Activated naive CD8-positive, alpha-beta T cell treated with anti-CD3 and anti-CD28 coated beads, Interleukin-2, amount 50 U/mL, for 24 hours (primary cell): ENCODE measurements at places on chromosomes 7 and 10.
A peak's percentile ranks its signal among the peaks of the same experiment; 100 is the strongest.

DNA sequence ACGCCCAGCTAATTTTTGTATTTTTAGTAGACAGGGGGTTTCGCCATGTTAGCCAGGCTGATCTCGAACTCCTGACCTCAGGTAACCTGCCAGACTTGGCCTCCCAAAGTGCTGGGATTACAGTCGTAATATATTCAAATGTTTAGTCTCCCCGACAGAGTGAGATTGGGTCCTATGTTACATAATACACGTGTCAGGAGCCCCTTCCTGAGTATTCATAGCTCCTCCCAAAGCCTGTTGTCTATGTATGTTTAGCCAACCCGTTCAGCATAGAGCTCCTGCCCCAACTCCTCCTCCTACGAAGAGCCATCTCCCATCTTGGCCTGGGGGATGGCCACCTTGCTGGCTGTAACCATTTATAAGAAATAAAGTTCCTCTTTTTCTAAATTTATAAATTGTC is 2.7 kb upstream of the PPP2R2D start:
- DNase-seq = no peak

DNA sequence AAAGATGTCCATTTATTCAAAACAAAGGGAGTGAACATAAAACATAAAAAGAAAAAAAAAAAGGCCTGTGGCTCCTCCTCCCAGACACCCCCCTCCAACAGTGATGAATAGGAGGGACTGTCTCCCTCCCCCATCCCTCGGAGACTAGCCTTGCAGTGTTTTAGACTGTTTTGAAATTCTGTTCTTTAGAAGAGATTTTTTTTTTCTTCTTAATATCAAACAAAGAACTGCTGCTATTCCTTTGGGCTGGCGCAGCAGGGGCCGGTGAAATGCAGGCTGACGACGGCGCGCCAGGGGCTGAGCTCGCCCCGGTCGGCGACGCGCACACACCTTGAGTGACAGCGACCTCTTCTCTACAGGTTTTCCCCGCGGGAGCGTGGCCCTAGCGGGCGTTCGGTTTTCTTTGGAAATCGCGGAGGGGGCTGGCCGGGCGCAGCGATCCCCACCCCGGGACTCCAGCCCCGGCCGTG is at the start of gene LANCL2:
Gene LANCL2 (plus strand): TSS at position 133 of the 470 bp plus-strand sequence. CDS start 689 bp downstream, outside the sequence.
- DNase-seq = peak; percentile 56

DNA sequence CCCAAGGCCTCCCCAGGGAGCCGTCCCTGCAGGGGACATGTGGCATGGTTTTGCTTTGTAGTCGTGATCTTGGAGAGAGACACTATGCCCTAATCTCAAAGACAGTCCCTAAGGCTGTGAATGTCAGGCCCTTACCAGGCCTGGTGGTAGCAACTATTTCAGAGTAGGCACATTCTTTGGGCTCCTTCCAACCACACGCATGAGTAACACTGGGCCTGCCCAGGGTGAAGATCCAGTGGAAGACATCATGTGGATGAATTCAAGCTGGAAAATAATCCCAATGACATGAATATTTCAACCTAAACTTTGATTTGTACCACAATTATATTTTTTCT is 39.5 kb upstream of the INSIG1 start:
- no peak for DNase-seq

DNA sequence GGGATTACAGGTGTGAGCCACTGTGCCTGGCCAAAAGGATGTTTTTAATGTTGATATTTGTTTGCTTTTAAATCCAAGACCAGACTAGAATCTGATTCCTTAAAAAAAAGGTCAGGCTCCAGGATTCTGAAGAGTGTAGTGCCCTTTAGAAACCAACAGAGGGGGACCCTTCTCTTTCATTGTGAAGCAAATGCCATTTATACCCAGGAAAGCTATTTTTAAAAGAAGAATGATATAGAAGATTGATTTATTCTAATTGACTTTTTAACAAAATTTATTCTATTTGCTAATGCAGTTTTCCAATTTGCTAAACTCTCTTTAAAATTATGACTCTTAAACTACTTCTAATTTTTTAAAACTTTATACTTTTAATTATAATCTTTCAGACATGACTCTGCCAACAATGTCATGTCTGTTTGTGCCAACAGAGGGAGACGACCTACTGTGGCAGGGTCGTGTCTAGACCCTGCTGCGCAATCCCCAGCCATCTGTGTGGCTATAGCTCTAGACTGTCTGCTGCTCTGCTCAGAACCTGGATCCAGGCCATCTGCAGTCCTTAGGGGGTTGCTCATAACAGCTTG is 201.0 kb upstream of the IMMP2L start:
- DNase-seq = no peak

DNA sequence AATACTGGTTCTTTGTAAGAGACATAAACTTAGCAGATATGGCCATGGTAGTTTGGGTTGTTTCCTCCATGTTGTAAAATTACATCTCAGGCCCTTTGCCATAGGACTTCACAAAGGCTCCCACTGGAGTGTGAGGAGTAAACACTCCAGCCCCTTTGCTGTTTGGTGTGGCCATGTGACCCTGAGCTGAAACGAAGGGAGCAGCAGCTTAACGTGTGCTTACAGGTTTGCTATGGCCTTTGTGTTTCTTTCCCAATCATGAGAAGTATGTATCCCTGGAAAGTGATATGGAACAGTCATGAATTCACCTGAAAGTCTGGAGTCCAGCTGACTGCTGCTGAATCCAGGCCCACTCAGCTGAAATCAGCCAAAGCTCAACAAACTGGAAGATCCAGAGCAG is 23.8 kb upstream of the SFTPA1 start:
- no peak for DNase-seq

GRCh38 chr10:118926903-118927302 is 102.6 kb upstream of the NANOS1 start:
- no peak for DNase-seq

DNA sequence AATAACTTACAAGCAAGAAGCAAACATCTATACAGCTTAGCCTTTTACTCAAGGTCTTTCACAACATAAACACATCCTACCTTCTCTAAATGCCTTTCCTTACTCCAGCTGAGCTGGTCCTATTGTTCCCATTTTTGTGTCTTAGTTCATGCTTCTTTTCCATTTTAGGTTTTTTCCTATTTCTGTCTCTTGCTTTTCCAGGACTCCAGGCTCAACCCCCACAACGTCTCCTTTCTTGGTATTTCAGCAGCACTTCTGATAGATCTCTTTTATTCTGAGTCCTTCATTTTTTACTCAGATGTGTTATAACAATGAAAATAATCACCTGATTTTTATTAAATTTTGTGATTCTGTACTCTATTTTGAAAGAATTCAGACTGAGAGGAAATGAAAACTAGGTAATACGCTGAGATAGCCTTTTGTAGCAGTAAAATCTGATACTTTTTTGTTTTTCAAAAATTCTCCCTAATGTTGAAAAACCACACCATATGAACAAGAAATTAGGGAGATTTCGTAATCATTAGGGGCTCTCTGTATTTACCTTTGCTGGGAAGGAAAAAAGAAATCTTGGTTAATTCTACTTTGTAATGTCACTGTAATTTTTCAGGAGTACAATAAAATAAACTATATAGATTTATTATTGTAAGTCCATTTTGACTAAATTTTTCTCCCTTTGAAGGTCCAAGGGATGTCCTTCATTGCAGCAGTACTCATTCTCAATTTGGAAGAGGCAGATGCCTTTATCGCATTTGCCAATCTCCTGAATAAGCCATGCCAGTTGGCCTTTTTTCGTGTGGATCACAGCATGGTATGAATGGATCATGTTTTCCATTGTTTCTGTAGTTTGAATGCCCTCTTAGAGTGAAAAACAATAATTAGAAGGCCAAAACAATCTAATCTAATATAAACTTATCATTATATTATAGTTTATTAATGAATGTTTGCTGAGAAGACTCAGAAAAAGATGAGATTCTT is 24.0 kb upstream of the HELLS start:
- DNase-seq = no peak

- no peak for DNase-seq
Observed at GRCh38 chr10:23110722-23111516, 15.5 kb downstream of the MSRB2 start.

GRCh38 chr10:79315602-79315920 is 31.7 kb upstream of the PPIF start:
- DNase-seq = no peak

DNA sequence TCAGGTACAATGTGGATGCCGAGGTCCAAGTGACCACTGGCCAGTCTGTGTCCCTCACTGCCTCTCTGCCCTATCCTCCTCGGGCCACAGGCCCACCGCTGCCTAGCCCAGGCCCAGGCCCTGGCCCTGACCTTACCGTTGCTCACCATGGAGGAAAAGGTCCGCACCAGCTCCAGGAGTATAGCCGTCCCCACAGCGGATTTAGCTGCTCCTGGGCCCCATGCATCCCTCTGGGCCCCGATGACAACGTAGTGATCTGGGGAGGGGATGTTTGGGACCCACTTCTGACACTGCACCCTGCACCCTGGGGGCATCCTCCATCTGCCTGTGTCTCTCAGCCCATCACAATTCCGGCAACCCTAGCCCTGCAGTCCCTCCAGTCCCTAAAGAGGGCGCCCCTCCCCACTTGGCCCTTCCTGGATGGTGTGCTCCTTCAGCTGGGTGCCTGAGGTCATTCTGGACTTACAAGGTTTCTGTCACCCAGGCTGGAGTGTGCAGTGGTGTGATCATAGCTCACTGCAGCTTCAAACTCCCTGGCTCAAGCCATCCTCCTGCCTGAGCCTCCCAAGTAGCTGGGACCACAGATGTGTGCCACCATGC is 12.1 kb downstream of the TFR2 start:
- peak; percentile 45 for DNase-seq

GRCh38 chr10:44995914-44996669 is 4.6 kb upstream of the ZNF22 start:
- no peak for DNase-seq

DNA sequence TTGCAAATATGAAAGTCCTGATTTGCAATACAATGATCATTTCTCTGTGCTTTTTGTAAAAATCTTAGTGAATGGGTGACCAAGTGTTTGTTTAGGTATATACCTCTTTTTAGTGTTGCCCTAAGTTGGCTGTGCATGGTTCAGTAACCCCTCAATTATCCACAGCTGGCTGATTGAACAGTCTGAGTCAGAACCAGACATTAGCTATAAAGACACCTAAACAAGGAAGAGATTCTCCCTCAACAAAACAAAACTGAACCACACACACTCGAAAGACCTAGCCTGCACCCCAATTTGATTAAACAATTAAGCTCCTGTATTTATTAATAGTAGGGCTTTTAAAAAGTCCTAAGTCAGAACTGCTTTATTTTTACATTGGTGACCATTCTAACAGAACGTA is 2.8 kb downstream of the RSBN1L start:
- DNase-seq = no peak

DNA sequence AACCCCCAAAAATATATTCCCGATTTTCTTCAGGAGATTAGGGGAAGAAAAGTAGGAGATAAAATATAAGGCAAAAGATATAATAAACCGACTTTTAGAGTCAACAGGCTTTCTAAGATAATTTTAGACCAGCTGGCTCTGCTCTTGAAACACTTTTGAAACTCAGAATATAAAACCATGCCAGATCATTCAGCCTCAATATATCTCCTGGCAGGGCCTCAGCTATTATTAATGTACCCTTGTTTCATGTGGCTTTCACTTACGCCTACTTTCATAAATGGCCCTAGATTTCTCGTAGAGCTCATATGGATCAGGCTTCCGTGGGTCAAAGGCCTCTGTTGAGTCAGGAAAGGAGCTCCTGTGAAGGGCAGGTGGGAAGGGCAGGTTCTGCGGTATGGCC is 396.0 kb downstream of the PHTF2 start:
- no peak for DNase-seq

DNA sequence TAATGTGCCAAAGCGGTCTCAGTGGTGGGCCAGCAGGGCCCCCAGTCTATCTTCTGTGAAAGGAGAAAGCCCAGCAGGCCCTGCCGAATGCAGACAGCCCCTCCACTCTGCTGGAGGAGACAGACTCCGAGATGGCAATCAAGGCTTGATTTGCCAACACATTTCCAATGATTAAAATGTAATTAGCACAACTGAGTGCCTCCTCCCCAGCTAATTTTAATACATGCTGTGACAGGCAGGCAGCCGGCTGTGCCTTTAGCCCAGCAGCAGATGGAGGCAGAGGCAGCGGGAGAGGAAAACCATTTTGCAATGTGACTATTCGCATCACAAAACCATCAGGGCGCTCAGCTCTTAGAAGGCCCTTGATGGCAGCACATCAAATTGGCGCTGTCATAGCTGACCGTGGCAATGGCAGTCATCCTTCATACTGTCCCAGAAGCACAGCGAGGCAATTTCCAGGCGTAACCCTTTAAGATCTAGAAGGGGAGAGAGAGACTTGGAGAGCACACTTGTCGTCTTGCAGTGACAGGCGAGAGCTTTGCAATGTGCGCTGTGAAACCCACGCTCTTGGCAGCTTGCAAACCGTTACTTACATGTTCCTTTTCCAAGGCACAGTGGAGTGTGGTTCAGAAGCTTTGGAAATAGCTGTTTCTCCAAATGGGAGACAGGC is 714.8 kb upstream of the GALNT17 start:
- no peak for DNase-seq

- no peak for DNase-seq
Observed at GRCh38 chr7:22213081-22213480, 143.9 kb downstream of the RAPGEF5 start.
